ENCODE measurements at places on chromosomes 1 and 21. TPM values are rescaled to one million over a fixed set of nuclear protein-coding genes. Genes with fewer than 3 reads are reported as not detected.

- no peak overlapping the region for H3K27ac ChIP-seq
- H3K4me1 ChIP-seq, result no peaks in the 10 kb centered on the region
- H3K36me3 ChIP-seq, result no peaks in the 10 kb centered on the region
- DNase-seq, result no peak
These were observed 56.3 kb downstream of the SMYD3 start for GRCh38 chr1:246450611-246451251.

DNA sequence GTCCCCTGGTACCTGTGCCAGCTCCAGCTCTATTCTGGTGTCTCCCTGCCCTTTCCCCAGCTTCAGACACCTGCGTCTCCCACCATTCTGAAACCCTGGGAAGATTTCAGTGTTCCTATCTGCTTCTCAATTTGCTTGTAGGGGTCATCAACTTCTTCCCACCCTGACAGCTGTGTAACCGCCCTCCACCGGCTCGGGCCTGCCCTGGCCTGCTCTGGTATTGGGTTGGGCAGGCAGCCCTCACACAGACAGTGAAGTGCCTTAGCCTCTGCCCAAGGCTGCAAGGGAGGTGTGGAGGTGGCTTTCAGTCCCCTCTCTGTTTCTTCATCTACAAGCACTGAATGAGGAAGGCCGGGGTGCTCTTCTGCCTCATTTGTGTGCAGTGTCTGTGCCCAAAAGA, 97.2 kb downstream of the LAMC2 start:
- peaks cover 2% of the 10 kb centered on the region for H3K4me1 ChIP-seq
- no peak overlapping the region for H3K4me3 ChIP-seq
- no peak overlapping the region for H3K27ac ChIP-seq

DNA sequence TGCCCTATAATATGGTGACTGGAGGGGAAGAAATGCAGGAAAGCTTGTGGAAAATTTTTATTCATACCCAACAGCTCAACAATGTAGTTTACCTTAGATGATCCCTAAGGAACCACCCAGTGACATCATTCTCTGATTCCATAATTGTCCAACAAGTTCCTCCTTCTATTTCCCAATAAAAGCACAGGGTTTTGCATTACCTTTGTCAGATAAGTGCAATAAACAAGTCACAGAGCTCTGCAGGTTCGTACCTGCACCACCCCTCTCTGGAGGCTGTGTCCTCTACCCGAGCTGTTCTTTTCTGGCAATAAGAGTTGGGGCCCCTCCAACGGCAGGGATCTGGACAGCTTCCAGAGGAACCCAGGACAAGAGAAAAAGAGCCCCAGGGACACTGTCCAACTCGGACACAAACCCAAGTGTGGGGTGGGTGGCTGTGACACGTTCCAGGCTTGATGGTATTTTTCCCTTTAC, 38.8 kb downstream of the RCAN1 start:
- H3K4me1 ChIP-seq, result peaks cover 16% of the 10 kb centered on the region
- H3K27ac ChIP-seq, result peak overlapping the region; percentile 72
- H3K4me3 ChIP-seq, result no peak overlapping the region
- H3K36me3 ChIP-seq, result no peaks in the 10 kb centered on the region

DNA sequence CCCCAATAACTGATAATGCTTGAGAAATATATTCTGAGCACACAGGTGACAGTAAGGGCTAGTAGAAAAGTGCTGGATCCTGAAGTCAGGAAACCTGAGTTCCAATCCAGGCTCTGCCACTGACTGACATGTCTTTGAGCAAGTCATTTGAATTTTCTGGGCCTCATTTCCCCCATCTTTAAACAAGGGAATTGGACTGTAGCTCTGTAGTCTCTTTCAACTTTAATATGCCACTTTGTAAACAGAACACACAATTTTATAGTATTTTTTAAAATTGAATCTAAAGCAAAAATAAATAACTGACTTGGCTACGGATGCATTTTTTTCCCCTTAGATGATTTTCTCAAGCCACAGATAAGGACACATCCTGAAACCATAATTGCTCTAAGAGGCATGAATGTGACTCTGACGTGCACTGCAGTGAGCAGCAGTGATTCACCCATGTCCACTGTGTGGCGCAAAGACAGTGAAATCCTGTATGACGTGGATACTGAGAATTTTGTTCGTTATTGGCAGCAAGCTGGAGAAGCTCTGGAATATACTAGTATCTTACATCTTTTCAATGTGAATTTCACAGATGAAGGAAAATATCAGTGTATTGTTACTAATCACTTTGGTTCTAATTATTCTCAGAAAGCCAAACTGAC, 37.0 kb downstream of the LRIG2 start:
- no peak overlapping the region for H3K4me3 ChIP-seq
- no peaks in the 10 kb centered on the region for H3K4me1 ChIP-seq
- H3K27me3 ChIP-seq, result no peaks in the 10 kb centered on the region
- no peak for DNase-seq

DNA sequence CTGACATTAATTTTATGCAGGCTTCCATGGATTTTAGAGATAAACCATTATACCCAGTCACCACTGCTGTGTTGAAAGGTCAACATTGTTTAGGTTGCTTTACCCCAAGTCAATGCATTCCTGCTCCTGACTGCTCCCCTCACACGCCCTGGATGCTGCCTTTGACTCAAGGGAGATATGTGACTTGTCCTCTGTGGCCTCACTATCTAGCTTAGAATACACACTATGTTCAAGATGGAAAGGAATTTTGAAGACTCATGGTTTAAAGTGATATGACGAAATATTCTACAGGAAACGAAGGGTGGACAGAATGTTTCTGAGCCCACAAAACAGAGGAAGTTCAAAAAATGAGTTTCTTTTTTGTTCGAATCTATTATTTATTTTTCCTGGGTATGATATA, 170.4 kb upstream of the NR5A2 start:
- no peaks in the 10 kb centered on the region for H3K36me3 ChIP-seq
- no peak overlapping the region for H3K27ac ChIP-seq
- H3K27me3 ChIP-seq, result no peaks in the 10 kb centered on the region
- no peak overlapping the region for H3K4me3 ChIP-seq

The DEPDC1 gene
- total RNA-seq, result not detected

Measured in ascending aorta (tissue), 2 donors.